Activated T-helper 2 cell treated with anti-CD3 and anti-CD28 coated beads, Interferon-gamma antibody, Interleukin-2, Interleukin-4, amounts not matched to agents 10 μg/mL and 5 μg/mL and 100 μg/mL, durations not matched to agents 14 hours and 24 hours and 36 hours (primary cell): ENCODE measurements at places on chromosomes 13 and 19.

DNA sequence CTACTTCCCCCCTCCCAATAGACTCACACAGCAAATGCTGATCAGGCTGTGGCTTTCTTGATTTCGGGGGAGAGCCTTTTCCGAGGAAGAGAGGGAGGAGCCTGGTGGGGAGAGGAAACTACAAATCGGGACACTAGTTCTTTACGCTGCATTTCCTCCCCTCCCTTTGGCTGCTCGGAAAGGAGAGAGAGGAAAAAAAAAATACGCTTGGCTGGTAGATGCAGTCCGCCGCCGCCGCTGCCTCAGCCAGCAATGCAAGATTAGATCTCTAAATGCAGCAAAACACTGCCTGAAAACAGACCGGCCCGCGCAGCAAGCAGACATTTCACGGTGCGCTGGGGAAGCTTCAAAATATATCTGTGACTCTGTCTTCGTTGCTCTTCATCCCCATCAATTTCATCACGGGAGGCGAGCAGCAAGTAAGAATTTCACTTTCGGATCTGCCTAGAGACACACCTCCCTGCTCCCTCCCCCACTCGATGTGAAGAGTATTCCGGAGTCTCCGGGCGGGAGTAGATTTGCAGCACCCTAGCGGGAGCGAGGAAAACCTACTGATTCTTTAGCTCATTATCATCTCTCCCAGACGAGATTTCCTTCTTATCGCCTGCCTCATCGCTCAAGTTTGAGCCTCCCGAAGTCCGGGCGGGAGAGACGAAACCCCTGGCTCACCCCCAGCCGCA lies at the start of gene PCDH17:
Gene PCDH17, plus strand, starts transcription at position 149 of the 680 bp plus-strand sequence. CDS start 803 bp downstream, outside the sequence.
- H3K36me3 ChIP-seq = peaks cover 8% of the 10 kb centered on the region
- DNase-seq = no peak

DNA sequence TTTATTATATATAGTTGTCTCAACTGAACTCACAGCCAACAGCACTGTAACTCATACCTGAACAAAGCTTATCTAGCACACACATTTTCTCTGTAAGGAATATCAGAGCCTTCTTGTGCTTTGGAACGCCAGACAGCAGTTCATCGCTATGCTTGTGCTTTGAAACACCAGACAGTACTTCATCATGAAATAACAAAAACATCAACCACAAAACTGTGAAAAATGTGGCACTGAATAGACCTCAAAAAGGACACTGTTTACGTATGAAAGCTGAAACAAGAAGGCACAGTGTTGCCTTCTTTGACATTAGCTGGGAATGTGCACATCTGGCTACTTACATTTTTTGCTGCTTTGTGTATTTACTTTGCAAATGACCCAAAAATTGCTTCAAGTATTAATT lies 160.2 kb downstream of the PDS5B start:
- DNase-seq = no peak
- H3K36me3 ChIP-seq = peaks cover 42% of the 10 kb centered on the region
- H3K4me3 ChIP-seq = no peak overlapping the region
- no peak overlapping the region for H3K27ac ChIP-seq

DNA sequence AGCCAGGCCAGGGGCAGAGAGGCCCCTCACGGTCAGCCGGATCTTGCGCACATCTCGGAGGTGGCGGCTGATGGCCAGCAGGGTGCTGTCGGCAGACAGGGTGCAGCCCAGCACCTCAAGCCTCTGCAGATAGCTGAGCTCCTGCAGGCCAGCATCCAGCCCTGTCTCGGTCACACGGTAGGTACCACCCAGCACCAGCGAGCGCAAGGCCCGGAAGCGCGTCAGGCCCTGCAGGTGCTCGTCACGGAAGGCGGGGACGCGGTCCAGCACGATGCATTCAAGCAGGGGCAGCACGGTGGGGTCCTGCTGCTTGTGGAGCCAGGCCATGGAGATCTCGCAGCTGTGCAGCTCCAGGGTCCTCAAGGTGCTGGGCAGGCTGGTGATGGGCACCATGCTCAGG lies 7.7 kb downstream of the FBXL12 start:
- no peaks in the 10 kb centered on the region for H3K27me3 ChIP-seq
- H3K4me3 ChIP-seq = no peak overlapping the region
- no peak for DNase-seq
- H3K36me3 ChIP-seq = peaks cover 46% of the 10 kb centered on the region
- H3K27ac ChIP-seq = no peak overlapping the region

GRCh38 chr19:9797871-9798270 lies 21.0 kb downstream of the FBXL12 start:
- no peak overlapping the region for H3K4me3 ChIP-seq
- peaks cover 24% of the 10 kb centered on the region for H3K4me1 ChIP-seq

DNA sequence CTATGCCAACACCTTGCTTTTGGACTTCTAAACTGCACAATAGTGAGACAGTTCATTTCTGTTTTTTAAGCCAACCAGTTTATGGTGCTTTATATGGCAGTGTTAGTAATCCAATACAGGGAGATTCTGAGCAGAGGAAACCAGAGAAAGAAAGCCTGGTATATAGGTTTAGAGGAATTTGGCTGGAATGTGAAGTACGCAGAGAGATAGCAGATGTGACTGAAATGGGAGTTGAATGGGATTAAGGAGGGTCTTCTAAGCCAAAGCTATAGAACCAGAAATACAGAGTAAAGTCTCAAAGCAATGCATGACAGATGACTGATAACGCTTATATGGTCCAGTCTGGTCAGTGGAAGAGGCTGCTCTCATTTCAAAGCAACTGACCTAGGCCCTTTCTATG lies 453.7 kb downstream of the GPC6 start:
- DNase-seq = no peak
- no peak overlapping the region for H3K4me3 ChIP-seq
- no peaks in the 10 kb centered on the region for H3K36me3 ChIP-seq
- H3K4me1 ChIP-seq = no peaks in the 10 kb centered on the region

- DNase-seq = peak; percentile 42
- no peak overlapping the region for H3K27ac ChIP-seq
- peaks cover 1% of the 10 kb centered on the region for H3K4me1 ChIP-seq
- H3K36me3 ChIP-seq = no peaks in the 10 kb centered on the region
Measured at GRCh38 chr13:25037057-25037813, 58.7 kb upstream of the PABPC3 start.

DNA sequence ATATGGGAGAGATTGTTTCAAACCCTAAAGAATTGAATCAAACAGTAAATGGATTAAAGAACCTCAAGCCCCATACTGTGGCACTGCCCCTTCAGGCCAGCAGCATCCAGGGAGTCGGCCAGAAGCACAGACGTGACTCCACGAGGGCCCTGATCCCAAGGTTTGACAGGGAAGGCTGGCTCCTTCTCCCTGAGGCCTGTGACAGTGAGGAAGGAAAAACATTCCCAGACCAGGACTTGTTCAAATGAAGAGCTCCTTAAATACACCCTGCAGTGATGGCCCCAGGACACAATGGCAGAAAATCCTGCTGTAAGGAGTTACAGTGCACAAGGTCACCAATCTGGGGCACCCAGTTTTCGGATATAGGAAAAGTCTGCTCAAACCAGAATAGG lies 91.0 kb downstream of the COL4A1 start:
- H3K36me3 ChIP-seq = no peaks in the 10 kb centered on the region
- no peak overlapping the region for H3K27ac ChIP-seq
- peaks cover 3% of the 10 kb centered on the region for H3K27me3 ChIP-seq
- no peaks in the 10 kb centered on the region for H3K4me1 ChIP-seq

GRCh38 chr19:21482863-21483276 lies 22.5 kb upstream of the ZNF429 start:
- H3K27ac ChIP-seq = no peak overlapping the region
- peak; percentile 22 for DNase-seq
- H3K4me1 ChIP-seq = no peaks in the 10 kb centered on the region
- H3K4me3 ChIP-seq = no peak overlapping the region
